ENCODE measurements at places on chromosomes 2 and 18.
A peak's percentile ranks its signal among the peaks of the same experiment; 100 is the strongest.

DNA sequence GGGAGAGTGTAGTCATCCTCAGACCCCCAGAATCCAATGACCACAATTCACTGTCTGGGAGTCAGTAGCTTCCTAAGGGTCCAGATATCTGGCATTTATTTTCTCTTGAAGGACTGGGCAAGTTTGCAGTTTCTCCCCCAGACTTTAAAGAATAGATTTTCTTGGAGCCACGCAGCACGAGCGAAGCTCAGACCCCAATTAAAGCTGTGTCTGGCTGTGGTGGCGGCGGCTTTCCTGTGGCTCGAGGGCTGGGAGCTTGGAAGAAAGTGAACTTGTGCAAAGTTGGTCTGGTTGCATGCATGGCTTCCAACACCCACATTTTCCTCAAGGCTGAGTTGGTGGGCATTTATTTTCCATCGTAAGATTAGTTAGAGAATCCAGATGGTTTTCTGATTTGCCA, 105.0 kb downstream of the ACKR3 start:
- no peak for DNase-seq

GRCh38 chr2:227846831-227847230, 24.6 kb upstream of the DAW1 start:
- DNase-seq, result no peak

- no peak for DNase-seq
Measured at GRCh38 chr2:204251998-204252376, 293.3 kb upstream of the PARD3B start.

DNA sequence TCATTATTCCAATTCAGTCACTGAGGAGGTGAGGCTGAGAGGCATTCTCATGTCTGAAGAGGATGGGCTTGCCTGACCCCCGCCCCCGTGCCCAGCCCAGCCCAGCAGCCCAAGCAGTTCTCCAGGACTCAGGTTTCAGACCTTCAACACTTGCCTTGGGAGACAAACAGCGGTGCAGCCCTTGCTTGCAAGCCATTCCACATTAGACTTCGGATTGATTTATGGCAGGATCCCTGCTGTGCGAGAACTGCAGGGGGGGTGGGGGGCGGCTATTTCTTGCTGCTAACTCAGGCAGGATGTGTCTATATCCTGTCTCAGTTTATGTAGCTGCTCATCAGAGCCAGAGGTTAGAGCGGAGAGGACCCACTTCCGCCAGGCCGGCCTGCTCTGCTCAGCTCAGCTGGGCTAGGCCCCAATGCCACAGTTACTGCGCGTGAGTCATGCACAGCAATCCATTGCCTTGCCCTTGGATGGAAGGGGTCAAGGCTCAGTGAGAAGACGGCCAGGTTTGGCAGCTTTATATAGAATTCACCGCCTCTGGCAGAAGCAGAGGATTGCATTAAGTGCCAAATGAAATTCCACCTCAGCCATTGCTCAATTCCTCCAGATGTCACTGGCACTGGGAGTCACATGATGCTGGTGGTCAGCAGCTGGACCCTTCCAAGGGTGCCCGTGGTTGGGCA, 1.8 kb downstream of the GYPC start:
- DNase-seq, result no peak

DNA sequence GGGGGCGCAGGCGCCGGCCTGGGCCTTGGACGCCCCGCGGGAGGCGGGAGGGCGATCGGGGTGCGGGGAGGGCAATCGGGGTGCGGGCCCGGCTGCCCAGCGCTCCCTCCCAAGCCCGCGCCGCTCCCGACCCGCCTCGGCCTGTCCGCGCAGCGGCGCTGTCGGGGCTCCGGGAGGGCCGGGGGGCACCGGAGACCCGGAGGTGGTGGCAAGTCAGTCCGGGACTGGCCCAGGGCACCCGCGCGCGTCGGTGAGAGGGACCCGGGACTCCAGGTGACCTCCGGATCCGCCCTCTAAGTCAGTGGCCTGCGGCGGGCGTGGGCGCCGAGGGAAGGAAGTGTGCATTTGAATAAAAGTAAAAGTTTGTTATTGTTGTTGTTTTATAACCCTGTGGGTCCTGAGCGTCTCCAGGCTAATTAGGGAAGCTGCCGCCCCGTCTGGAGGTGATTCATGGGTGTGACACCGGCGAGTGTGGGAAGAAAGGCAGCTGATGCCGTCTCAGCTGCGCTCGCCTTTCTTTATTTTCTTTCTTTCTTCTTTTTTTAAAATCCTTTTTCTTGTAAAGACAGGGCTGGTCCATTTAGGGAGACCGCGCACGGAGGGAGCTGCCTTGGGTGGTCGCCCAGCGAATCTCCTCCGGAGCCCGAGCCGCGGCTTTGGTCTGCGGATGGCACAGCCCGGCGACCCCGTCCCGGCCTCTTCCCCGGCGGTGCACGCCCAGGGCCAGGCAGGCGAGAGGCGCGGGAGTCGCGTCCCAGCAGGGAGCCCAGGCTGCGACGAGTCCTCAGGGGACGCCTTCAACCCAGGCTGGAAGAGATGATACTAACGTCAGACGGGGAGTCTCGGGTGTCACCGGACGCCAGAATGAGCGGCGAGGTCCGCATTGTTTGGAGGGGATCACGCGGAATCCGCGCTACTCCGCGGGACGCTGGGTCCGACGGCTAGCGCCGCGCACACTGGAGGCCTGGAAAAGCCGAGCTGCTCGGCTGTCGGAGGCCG, 627 bp upstream of the CRACDL start:
- DNase-seq, result peak; percentile 81

DNA sequence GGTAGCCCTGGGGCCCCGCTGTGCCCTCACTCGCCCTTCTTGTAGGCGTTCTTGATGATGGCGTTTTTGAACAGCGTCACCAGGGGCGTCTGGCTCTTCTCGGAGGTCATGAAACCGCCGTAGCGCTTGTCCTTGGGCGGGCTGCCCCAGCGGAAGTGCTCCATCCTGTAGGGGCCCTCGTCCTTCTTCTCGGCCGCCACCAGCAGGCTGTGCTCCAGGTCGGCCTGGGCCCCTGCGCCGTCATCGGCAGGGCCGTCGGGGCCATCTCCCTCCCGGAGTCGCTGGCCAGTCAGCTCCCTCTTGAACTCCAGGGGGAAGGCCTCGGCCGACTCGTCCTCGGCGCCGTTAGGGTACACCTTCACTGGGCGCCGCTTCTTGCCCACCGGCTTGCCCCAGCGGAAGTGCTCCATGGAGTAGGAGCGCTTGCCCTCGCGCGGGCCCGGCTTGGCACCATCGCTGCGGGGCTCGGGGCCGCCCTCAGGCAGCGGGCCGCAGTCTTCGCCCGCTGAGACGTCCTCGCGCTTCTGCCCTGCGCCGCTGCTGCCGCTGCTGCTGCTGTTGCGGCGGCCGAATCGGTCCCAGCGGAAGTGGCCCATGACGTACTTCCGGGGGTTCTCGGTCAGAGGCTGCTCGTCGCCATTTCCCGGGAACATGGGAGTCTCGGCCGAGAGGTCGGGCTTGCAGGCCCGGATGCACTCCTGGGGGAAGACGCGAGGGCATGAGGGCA, 7.2 kb downstream of the POMC start:
- no peak for DNase-seq

- no peak for DNase-seq
Measured at GRCh38 chr18:58496231-58496630, 132.7 kb downstream of the ALPK2 start.

DNA sequence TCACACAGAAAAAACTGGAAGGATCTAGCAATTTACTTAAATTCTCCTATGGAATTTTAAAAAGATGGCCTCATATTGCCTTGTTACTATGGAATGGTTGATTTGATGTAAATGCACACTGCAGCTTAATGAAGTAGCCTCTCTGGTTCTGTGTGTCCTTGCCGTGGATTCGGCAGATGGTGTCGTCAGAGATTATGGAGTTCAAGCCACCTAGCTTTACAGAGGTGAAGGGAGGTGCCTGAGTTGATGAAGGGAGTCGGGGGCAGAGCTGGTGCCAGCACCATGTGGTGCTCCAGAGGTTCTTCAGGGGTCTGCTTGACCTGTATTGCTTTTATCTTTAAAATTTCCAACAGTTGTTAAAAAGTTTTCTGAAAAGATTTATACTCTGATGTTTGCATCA, 48.8 kb downstream of the ASAP2 start:
- no peak for DNase-seq

GRCh38 chr2:64277101-64277849, 133.1 kb upstream of the PELI1 start:
- no peak for DNase-seq

GRCh38 chr2:45974056-45974455, 322.6 kb downstream of the PRKCE start:
- DNase-seq, result no peak

- peak; percentile 92 for DNase-seq
Measured at GRCh38 chr18:35267161-35267651, 22.8 kb downstream of the ZSCAN30 start.

- peak; percentile 14 for DNase-seq
Measured at GRCh38 chr2:46196871-46197462, 100.2 kb upstream of the EPAS1 start.

DNA sequence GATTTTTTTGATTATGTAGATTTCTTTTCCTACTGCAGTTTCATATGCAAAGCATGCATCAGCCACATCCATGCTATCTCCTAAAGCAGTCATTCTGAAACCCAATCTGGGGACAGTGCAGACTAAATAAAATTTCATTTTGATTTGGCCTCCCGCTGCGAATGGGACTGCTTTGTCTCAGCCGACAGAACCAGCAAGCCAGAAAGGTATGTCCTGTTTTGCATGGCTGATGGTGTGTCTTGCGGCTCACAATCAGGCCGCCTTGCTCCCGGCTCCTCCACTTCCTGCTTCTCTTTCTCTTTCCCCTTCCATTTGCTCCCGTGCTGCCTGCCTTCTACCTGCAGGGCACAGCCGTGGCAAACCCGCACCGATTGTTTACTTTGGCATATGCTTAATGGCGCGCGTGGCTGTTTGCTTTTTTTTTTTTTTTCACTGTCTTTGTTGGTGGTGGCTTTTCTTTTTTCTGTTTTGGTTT, 419.6 kb upstream of the POU3F3 start:
- peak; percentile 54 for DNase-seq

GRCh38 chr2:44638649-44639048, 276.9 kb downstream of the CAMKMT start:
- peak; percentile 55 for DNase-seq

- DNase-seq, result no peak
Measured at GRCh38 chr18:26022585-26022984, 67.8 kb downstream of the SS18 start.

GRCh38 chr2:10057231-10058107, 14.1 kb downstream of the KLF11 start:
- peak; percentile 58 for DNase-seq

DNA sequence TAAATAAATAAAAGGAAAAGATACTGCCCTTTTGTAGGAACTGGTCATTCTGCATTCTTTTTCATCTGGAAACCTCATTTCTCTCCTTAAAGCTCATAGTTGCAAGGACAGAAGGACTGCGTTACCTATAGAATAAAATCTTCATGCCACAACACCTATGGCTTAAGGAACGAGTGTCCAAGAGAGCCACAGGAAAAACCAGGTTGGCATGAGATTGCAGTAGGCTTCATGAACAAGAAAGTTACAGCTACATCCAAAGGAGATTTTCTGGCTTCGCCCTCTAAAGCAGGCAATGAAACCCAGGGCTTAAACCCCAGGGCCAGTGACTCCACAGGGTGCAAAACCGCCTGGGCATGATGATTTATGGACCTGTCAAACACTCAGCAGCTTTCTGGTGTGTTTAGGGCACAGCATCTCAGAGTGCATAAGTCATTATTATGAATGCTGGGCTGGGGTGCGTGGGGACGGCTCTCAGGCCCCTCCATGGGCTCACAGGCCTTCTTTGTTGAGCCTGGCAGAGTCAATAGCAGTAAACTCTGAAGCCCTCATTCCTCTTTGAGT, 30.7 kb upstream of the PIEZO2 start:
- DNase-seq, result no peak

DNA sequence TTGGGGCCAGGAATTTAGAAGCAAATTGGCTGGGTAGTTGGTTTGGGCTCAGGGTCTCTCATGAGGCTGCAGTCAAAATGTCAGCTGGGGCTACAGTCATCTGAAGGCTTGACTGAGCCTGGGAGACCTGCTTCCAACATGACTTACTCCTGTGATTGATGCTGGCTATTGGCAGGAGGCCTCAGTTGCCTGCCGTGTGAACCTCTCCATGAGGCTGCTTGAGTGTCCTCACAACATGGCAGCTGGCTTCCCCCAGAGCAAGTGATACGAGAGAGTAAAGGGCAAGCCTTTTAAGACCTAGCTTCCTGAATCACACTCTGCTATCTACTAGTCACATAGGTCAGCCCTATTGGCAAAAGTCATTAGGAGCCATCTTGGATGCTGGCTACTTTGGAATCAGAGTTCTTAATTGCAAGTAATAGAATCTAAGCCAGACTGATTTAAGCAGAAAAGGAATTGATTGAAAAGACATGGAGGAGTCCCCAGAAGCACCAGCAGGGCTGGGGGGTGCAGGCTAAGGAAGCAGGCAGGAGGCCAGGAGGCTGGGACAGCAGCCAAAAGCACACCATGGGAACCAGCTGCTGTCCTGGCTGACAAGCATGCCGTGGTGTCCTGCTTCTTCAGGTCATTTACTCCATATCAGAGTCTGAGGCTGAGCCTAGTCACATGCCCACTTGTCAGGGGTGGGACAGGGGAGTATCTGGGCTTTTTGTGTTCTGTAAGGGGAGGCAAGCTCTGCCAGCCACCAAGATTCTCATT, 7.8 kb upstream of the GIGYF2 start:
- peak; percentile 60 for DNase-seq

DNA sequence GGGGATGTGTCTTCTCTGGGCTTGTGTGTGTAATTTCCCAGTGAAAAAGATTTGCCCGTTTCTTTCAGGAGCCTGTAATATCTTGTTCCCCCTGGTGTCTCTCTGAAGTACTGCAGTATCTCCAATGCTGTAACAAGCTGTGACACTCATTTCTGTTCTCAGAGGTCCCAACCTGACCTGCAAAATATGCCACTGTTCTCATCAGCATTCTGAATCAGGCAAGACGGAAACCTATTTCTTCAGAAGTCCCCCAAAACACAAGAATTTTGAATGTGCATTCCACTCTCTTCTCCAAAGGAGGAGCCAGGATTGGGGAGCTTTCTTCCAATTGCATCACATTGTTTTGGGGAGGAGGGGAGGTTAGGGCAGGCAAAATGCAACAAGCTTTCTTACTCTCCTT, 77.0 kb upstream of the CNGA3 start:
- peak; percentile 61 for DNase-seq

- DNase-seq, result no peak
Measured at GRCh38 chr2:223197046-223197445, 145.1 kb downstream of the KCNE4 start.

DNA sequence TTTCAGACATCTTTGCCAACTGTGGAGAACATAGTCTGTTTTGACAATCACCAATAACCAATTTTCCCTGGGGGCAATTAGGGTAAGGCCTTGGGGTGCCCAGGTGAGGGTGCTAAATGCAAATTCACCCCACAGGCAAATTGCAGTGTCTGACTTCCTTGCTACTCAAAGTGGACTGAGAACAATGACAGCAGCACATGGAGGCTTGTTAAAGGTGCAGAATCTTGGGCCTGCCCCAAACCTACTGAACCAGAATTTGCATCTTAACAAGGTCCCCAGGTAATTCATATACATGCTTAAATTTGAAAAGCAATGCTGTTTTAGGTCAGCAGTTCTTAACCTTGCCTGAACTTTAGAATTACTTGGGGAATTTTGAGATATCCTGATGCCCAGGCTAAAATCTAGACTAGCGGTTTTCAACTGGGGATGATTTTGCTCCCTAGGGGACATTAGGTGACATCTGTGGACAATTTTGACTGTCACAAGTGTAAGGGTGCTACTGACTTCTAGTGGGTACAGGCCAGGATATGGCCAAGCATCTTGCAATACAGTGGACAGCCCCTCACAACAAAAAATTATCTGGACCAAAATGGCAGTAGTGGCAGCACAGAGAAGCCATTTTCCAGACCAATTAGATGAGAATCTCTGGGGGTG, 80.2 kb upstream of the GCFC2 start:
- DNase-seq, result no peak
